ENCODE measurements at places on chromosomes 5 and 9. TPM values are rescaled to one million over a fixed set of nuclear protein-coding genes. Genes with fewer than 3 reads are reported as not detected.

DNA sequence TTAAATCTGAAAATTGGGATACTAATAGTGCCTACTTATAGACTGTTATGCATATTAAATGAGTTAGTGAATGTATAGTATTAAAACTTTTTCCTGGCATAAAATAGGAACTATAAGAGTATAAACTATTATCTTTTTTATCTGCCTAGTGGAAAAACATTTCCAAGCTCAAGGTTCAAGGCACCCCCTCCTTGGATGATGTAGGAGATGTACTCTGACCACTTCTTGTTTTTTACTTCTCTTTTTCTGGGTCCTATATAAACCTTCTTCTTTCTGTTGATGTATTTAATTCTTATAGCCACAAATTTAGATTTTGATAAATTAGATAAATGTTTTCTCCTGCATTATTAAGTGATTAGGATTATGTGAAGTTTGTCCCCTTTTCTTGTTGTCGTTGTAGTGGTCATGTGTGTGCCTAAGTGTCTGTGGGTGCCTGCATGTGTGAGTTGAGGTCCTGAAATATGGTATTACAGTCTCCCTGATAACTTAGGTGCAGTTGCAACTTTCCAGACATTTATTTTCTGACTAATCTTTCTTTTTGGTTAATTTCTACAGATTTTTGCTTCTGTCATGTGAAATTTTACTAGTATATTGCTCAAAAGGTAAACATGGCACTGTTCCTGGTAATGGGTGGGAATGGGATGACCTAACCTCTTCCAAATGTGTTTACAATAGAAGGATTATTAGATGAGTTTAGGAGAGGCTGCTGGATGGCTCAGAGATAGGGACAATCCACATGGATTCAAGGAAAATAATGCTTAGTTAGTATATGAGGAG, 160.8 kb upstream of the CDKN2B start:
- H3K4me3 ChIP-seq, result no peak overlapping the region
- no peak overlapping the region for H3K27ac ChIP-seq
- H3K36me3 ChIP-seq, result no peaks in the 10 kb centered on the region
- no peaks in the 10 kb centered on the region for H3K27me3 ChIP-seq

- no peaks in the 10 kb centered on the region for H3K27me3 ChIP-seq
- DNase-seq, result no peak
- H3K4me1 ChIP-seq, result no peaks in the 10 kb centered on the region
- H3K27ac ChIP-seq, result no peak overlapping the region
- H3K36me3 ChIP-seq, result no peaks in the 10 kb centered on the region
Observed at GRCh38 chr5:117095346-117096332, 521.0 kb upstream of the SEMA6A start.

- no peaks in the 10 kb centered on the region for H3K27me3 ChIP-seq
- no peaks in the 10 kb centered on the region for H3K4me1 ChIP-seq
- no peak overlapping the region for H3K27ac ChIP-seq
- H3K4me3 ChIP-seq, result no peak overlapping the region
- H3K36me3 ChIP-seq, result no peaks in the 10 kb centered on the region
Observed at GRCh38 chr9:101117161-101117560, 88.6 kb downstream of the PLPPR1 start.

GRCh38 chr5:172049226-172049796, 42.9 kb upstream of the FBXW11 start:
- no peak for DNase-seq
- H3K4me1 ChIP-seq, result peaks cover under 1% of the 10 kb centered on the region
- H3K36me3 ChIP-seq, result peaks cover 60% of the 10 kb centered on the region
- no peak overlapping the region for H3K27ac ChIP-seq

DNA sequence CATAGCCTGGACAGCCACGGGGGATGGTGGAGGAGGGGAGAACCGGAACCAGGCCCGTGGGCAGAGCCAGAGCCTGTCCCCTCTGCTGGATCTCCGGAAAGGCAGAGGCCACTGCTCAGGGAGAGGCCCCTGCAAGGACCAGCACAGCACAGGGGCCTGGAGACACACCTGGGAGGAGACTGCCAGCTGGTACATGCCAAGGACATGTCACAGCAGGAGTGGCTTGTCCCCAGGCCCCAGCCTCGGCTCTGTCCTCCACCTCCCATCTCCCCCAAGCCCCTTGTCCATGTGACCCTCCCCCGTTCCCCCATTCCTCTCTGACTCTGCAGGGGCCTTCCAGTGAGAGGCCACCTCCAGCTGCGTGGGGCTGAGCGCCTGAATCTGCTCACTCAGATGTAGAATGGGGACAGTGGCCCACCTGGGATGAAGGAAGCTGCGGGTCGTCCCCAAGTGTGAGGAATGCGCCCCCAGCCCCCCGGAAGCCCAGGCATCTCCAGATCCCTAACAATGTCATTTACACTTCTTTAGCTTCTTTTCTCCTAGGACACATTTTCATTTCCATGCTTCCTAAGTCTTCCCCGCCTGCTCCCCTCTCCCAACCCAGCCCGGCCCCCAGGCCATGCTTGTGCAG, 349.6 kb upstream of the IRX2 start:
- H3K4me3 ChIP-seq, result no peak overlapping the region
- H3K36me3 ChIP-seq, result no peaks in the 10 kb centered on the region
- no peaks in the 10 kb centered on the region for H3K27me3 ChIP-seq
- no peak for DNase-seq
- no peak overlapping the region for H3K27ac ChIP-seq

- no peak for DNase-seq
- H3K4me3 ChIP-seq, result no peak overlapping the region
- H3K27me3 ChIP-seq, result no peaks in the 10 kb centered on the region
- H3K36me3 ChIP-seq, result no peaks in the 10 kb centered on the region
- H3K4me1 ChIP-seq, result no peaks in the 10 kb centered on the region
Observed at GRCh38 chr5:121870489-121870888, 18.8 kb downstream of the FTMT start.

DNA sequence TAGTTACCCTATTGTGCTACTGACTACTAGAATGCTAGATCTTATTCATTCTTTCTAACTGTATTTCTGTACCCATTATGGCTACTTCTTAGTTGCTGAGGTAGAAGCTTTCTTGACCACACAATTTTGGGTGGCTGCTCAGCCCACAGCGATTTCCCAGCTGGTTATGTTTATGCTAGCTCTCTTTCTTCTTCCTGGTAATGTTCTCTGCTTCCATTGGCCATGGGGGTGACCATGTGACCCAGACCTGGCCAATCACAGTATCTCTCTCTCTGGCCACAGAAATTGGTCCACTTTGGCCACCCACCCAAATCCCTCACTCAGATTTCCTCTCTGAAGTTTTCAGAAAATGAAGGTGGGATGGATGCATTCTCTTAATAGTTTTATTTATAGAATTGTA, 427.9 kb upstream of the CLINT1 start:
- no peaks in the 10 kb centered on the region for H3K27me3 ChIP-seq
- H3K4me3 ChIP-seq, result no peak overlapping the region
- no peak overlapping the region for H3K27ac ChIP-seq

DNA sequence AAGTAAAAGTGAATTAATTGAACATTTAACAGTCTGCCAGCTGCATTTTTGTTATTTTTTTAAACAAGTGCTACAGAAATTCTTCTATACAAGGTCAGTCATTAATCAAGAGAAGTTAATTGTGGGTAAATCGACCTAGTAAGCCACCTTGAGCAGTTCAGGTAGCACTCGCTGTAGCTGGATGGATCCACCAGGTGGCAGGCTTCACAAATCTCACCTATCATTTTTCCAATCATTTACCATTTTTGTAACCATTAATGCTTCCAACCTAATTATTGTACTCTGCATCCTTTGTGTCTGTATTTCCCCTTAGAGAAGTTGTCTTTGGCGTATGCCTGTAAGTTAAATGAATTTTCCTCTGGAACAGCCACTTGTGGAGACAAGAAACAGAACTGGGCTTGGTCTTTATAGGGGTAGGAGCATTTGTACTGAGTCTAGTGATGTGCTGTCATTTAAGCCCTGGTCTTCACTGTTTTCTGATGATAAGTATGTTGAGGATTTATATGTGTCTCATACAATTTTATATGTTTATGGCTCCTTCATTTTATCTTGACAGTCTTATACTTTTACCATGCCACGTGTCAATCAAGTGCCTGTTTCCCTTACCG, 39.5 kb downstream of the CD180 start:
- no peak for DNase-seq
- H3K27me3 ChIP-seq, result no peaks in the 10 kb centered on the region
- no peak overlapping the region for H3K4me3 ChIP-seq
- no peak overlapping the region for H3K27ac ChIP-seq
- peaks cover 7% of the 10 kb centered on the region for H3K36me3 ChIP-seq

GRCh38 chr9:34097865-34098264, 28.6 kb downstream of the DCAF12 start:
- peaks cover 12% of the 10 kb centered on the region for H3K36me3 ChIP-seq
- H3K27me3 ChIP-seq, result no peaks in the 10 kb centered on the region
- H3K27ac ChIP-seq, result no peak overlapping the region
- H3K4me3 ChIP-seq, result no peak overlapping the region
- DNase-seq, result no peak

DNA sequence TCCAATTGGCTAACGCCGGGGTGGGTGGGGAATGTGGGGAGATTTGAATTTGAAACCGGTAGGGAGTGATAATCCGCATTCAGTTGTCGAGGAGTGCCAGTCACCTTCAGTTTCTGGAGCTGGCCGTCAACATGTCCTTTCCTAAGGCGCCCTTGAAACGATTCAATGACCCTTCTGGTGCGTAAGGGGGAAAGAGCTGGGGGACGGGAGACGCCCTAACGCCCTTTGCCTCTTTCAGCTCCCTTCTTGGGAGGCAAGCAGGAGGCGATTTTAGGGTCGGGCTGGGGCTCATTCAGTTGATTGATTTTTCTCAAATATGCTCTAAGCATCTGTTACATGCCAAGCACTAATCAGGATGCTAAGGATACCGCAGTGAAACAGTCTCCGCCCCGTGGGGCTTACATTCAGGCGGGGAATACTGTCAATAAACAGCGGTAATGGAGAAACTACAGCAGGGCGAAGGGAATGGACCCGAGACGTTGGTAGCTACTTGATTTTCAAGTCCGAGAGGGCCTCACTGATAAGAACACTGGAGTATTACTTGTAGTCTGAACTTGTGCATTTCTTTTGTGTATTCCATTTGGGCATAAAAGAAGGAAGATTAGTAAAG, at the start of gene HMMR:
TSS of gene HMMR (plus strand) at position 71 of the 610 bp plus-strand sequence. CDS start at position 132, 61 bp downstream.
- H3K27ac ChIP-seq, result peak within 1 kb of the TSS; percentile 97
- H3K4me1 ChIP-seq, result peaks cover 45% of the 10 kb centered on the region
- no peaks in the 10 kb centered on the region for H3K27me3 ChIP-seq
- no peak for DNase-seq
- H3K4me3 ChIP-seq, result peak within 1 kb of the TSS; percentile 82
- H3K36me3 ChIP-seq, result no peaks in the 10 kb centered on the region

GRCh38 chr9:128109050-128109709, 18.3 kb downstream of the PTGES2 start:
- peaks cover 11% of the 10 kb centered on the region for H3K4me1 ChIP-seq
- peak overlapping the region; percentile 2 for H3K27ac ChIP-seq
- H3K36me3 ChIP-seq, result peaks cover 76% of the 10 kb centered on the region

DNA sequence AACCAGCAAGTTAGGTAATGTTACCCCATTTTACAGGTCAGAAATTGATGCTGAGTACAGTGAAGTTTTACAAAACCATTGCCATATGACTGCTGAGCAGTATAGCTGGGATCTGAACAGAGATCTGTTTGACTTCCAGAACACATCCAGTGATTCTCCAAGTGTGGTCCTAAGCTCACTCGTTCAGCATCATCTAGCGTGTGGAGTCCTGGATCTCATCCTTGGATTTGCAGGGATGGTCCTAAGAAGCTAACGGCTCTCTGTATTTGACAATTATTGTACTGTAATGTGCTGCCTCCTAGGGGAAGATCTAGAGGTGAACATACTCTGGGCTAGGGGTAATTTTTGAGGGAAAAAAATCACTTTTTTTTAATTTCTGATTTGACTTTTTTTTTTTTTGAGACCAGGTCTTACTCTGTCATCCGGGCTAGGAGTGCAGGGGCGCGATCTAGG, 1.4 kb downstream of the SLC26A2 start:
- H3K4me1 ChIP-seq, result peaks cover 44% of the 10 kb centered on the region
- peaks cover 6% of the 10 kb centered on the region for H3K36me3 ChIP-seq
- H3K4me3 ChIP-seq, result peak overlapping the region; percentile 96

DNA sequence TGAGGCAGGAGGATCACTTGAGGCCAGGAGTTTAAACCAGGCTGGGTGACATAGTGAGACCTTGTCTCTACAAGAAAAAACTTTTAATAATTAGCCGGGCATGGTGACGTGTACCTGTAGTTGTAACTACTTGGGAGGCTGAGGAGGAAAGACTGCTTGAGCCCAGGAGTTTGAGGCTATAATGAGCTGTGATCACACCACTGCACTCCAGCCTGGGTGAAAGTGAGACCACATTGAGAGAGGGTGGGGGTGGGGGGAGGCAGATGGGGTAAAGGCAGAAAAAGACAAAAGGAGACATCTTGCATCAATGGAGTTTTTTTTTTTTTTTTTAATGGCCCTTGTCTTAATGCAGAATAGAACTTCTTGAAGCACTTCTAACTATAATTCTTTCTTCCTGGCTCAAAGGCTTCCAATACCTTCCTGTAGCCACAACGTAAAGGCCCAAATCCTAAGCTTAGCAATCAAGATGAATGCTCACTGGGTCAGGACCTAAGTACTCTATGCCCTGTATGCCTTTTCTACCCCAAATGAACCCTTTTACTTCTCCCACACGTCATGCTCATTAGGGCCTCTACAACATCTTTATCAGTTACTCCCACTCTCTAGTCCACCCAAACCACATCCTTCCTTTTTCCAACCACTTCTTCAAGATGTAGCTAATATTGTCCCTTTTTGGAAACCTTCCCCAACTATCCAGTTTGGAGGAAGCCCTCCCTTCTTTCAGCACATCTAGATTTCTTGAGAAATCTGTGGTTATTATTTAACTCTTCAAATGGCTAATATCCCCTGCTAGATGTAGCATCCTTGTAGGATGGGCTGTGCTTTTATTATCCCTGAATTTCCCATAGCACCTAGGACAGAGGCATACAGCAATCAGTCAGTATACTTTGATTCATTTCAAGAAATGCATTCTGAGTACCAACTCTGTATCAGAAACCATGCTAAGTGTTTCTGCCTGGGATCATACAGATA, 40.8 kb downstream of the CSF2 start:
- H3K4me1 ChIP-seq, result no peaks in the 10 kb centered on the region
- no peak for DNase-seq
- H3K36me3 ChIP-seq, result no peaks in the 10 kb centered on the region
- H3K4me3 ChIP-seq, result no peak overlapping the region
- no peak overlapping the region for H3K27ac ChIP-seq

DNA sequence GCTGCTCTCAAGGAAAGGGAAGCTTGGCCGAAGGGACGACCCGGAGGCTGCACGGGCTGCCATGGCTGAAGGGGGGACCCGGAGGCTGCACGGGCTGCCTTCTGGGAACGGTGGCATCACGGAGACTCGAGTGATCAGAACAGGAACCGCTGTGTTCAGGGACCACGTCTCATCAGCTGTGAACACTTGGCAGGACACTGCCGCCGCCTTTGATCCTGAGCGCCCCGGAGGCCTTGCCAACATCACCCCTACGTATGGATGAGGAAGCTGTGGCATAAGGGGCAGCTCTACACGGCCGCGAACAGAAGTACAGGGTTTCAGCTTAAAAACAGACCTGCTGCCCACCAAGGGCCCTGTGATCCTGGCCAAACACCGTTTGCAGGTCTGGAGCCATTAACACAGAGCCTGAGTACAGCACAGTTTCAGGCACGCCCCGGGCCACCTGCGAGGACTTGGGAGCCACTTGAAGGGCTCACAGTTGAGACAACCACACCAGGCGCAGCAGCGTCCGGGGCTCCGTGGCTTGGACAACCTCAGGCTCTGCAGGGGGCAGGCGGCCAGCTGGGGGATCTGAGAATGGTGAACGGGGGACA, 23.9 kb upstream of the TERT start:
- H3K4me1 ChIP-seq, result peaks cover 14% of the 10 kb centered on the region
- H3K27ac ChIP-seq, result no peak overlapping the region
- no peaks in the 10 kb centered on the region for H3K27me3 ChIP-seq
- H3K4me3 ChIP-seq, result no peak overlapping the region

- no peaks in the 10 kb centered on the region for H3K4me1 ChIP-seq
- H3K36me3 ChIP-seq, result no peaks in the 10 kb centered on the region
Observed at GRCh38 chr5:126695091-126695490, 81.8 kb upstream of the LMNB1 start.

GABBR2 gene
- total RNA-seq, result not detected

NOTCH1 gene
- total RNA-seq, result 32.0 TPM

LCN1 gene
- total RNA-seq, result not detected

PTAR1 gene
- total RNA-seq, result 36.6 TPM

ABLIM3 gene
- 47.7 TPM for total RNA-seq

Data from esophagus squamous epithelium (tissue), 5 donors.